CD4-positive, alpha-beta T cell treated with Interleukin-17A for 4 hours (primary cell): ENCODE measurements at places on chromosomes 12 and 14.

GRCh38 chr14:70884595-70885342 is 22.5 kb upstream of the PCNX1 start:
- peak; percentile 22 for DNase-seq

- no peak for DNase-seq
These were observed 229.5 kb downstream of the NAV3 start for GRCh38 chr12:78060186-78060585.

GRCh38 chr14:45721472-45721871 is 468.5 kb upstream of the MIS18BP1 start:
- DNase-seq = no peak

DNA sequence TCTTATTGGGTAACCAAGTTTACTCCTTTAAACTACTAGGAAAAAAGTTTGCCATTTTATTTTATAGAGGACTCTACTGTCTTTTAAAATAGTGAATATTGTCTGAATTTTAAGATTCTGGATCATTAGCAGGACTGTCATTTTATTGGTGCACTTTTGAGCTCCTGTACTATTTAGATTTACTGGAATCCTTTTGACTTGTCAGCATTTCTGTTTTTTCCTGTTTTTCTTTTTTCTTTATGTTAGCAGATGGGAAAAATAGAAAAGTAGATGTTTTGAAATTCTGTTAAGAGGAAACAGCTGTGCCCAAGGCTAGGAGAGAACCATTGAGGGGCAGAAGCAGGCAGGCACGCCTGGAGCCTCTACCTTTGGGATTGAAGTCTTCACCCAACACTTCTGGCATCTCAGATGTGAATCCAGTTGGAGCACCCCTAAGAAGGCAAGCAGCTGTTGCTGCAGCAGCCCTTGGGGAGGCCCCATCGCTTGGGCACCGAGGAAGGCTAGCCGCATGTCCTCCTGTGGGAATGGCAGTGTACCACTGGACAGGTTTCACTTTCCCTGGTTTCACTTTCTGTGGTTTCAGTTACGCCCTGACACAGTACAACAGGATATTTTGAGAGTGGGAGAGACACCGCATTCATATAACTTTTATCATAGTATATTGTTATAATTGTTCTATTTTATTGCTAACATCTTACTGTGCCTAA is 11.5 kb downstream of the RIMKLB start:
- DNase-seq = no peak

DNA sequence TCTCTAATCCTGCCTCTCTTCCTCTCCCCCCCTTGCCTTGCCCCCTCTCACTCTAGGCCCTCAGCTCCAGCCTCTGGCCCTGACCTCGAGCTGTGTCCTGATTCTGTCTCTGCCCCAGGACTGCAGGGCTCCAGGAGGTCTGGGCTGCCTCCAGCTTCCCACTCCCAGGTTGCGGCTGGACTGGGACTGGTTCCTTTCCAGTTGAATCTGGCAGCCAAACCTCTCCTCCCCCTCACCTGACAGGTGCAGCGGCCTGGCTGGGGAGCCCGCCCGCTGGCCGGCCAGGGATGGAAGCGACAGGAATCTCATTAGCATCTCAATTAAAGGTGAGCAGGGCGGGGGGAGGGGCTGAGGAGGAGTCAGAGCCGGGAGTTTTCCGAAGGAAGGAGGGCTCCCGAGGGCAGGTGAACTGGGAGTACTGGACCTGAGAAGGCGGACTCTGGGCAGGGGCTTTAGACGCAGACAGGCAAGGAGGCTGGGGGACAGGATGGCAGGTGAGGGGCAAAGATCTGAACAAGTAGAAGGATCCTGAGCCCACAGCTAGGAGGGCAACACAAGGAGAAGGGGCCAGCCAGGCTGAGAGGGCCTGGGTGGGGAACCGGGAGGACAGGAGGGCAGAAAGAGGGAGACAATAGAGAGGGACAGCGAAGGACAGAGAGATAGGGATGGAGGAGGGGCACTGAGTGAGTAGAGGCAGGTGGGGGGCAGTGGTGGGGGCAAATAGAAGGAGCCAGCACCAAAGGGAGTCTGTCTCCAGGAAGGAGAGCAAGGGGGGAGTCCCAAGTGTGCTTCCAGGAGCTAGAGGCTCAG is at the start of gene SCNN1A:
SCNN1A (minus strand) TSS at position 295 of the 810 bp plus-strand sequence. CDS start 780 bp downstream, outside the sequence.
- DNase-seq = no peak
